ENCODE measurements at places on chromosomes 3 and 15.

GRCh38 chr3:194617143-194617671, 16.0 kb downstream of the TMEM44 start:
- no peak for DNase-seq

DNA sequence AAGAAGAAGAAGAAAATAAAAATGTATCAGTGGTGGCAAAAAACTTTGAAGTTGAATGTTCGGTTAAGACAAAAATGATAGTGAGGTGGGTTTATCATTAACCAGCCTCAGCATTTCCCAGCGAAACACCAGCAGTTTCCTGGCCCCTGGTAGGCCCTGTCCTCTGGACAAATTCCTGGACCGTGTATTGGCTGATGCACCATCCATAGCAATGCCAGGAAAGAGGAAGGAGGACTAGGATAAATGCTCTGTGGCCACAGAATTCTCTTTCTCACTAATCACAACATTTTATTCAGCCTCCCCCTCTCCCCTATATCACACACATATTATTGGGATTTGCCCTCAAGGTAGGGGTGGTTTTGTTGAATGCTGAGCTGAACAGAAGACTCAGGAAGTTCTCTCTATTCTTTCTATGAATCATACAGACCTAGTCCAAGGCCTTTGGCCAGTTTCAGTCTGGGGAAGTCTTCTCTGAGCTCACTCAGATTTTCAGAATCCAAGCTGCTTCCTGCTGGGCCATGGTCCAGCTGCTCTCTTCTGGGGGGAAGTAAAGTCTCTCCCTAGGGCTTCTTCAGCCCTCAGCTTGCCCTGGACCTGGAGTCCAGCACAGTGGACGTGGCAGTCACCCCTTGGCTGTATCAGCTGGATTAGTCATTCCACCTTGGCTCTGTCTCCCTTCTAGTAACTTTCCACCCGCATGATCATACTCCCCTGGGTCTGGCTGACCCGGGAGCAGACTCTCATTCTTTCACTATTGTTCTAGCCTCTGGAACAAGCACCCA, 27.6 kb downstream of the SLC28A1 start:
- DNase-seq: no peak

- no peak for DNase-seq
Observed at GRCh38 chr15:69794645-69795469, 302.9 kb downstream of the TLE3 start.

GRCh38 chr3:130918328-130918727, 24.4 kb downstream of the ATP2C1 start:
- DNase-seq: no peak

DNA sequence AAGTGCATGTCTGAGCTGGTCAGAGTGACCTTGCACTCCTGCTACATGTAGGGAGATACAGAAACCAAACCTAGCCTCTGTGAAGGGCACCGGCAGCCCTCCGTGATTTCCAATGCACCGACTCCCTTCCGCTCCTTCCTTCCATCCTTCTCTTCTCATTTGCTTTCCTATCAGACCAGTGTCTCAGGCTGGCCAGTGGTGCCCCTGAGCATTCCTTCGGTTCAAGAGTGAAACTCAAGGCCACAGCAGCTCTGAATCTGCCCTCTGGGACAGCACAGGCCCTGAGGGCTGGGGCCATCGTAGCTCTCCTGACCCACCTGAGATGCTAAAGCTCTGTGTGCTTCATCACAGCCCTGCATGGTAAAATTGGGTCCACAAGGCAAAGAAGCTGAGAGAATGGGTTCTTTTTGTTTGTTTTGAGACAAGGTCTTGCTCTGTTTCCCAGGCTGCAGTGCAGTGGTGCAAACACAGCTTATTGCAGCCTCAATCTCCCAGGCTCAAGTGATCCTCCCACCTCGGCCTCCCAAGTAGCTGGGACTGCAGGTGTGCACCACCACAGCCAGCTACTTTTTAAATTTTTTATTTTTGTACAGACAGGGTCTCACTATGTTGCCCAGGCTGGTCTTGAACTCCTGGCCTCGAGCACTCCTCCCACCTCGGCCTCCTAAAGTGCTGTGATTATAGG, 2.3 kb upstream of the BMF start:
- DNase-seq: no peak

DNA sequence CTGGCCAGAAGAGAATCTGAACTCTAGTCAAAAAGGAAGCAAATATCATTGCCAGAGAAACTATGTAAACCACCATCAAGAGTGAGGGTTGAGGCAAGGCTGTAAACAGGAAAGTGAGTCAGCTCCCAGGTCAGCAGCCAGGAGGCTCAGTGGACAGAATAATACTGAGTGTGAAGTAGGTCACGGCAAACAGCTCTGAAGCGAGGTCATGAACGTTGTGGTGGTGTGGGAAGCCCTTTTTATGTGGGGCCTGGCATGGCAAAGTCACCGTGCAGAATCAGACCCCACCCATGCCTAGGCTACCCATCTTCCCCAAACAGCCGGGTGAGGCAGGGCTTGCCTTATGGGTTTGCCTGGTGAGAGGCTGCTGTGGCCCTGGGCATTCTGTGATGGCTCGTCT, 43.9 kb downstream of the THBS1 start:
- DNase-seq: no peak

DNA sequence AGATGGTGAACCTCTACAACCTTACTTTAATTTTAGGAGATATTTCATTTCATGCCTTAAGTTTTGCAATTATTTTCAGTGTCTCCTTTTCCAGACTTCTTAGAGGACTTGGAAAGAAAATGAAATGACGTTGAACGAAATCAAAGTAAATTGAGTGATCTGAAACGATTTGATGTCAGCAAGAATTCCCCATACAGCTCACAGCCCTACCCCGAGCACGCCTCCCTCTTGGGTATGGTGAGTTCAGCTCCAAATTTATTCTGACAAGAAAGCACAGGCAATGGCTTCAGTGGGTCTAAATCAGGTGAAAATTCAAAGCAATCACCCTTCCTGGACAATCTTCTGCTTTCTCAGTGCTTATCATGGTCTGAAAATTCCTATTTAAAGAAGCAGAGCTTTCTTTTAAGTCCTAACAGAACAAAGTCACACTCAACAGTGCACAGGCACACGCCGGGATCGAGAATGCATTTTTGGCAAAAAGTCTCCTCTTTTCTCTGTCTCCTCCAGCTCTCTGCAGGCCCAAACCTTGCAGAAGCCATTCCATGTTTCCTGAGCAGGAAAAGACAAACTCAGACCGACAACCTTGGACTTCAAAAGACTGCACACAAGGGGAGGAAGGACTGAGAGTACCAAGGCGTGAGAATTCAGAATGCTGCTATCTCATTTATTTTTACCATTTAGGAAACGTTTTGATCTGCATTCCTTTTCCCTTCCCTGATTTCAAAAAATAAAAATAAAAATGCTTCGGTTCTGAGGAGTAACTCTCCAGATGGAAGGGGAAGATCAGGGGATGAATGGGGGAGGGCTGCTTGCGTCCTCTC, 72.0 kb downstream of the CCNL1 start:
- no peak for DNase-seq

- DNase-seq: no peak
Observed at GRCh38 chr15:76994971-76995945, at the start of gene PSTPIP1. Gene PSTPIP1 (plus strand): TSS chr15:76995126. CDS start chr15:76995574, 448 bp downstream.

DNA sequence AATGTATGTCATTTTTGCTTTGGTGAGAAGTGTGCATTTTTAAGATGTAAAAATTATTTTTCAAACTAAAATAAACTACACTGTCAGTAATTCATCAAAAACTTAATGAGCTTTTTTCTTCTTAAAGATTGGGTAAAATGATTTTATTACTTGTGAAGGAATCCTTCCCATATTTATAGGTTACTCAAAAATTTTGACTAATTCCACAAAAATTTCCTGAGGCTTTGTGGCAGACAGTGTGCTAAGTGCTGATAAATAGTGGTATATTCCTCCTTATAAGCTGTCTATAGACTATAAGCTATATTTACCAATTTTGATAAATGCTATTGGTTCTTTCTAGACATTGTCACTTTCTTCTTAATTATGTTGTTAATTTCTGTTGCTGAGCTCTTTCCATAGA, 284.5 kb upstream of the SEMA6D start:
- DNase-seq: no peak

DNA sequence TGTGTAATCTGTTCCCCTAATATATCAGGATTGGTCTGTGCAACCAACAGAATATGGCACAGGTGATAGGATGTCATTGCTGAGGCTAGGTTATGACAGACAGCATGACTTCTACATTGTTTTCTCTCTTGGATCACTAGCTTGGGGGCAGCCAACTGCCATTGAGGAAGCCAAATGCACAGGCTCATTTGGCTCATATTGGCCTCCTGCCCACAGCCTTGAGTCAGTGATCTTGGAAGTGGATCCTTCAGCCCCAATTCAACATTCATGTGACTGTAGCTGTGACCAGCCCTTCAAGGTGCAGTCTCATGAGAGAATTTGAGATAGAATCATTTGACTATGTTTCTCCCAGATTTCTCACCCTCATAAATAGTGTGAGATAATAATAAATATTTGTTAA, 675.6 kb downstream of the GRM7 start:
- DNase-seq: no peak

GRCh38 chr3:111595232-111595631, at the start of gene ZBED2:
Gene ZBED2 (minus strand): TSS chr3:111595346. CDS start chr3:111594201, 1,145 bp downstream.
- DNase-seq: no peak

DNA sequence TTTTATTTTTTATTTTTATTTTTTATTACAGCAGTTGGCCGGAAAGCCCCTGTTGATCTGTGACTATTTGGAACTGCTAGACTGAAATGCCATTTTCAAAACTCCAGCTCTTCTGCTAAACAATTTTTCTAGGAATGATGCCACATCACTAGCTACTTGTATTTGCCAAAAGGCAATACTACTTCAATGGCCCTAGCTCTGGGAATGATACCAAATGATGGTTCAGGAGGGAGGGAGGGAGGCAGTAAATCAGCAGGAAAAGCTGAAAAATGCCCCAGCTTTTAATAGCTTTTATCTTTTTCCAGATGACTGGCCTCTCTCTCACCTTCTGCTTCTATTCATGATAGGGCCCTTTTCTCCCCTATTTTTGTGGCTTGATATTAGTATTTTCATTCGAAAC, 2.6 kb upstream of the CHL1 start:
- DNase-seq: no peak

GRCh38 chr15:52463638-52464037, 65.0 kb downstream of the MYO5A start:
- no peak for DNase-seq

GRCh38 chr3:197432384-197433127, 123.2 kb downstream of the BDH1 start:
- DNase-seq: no peak

DNA sequence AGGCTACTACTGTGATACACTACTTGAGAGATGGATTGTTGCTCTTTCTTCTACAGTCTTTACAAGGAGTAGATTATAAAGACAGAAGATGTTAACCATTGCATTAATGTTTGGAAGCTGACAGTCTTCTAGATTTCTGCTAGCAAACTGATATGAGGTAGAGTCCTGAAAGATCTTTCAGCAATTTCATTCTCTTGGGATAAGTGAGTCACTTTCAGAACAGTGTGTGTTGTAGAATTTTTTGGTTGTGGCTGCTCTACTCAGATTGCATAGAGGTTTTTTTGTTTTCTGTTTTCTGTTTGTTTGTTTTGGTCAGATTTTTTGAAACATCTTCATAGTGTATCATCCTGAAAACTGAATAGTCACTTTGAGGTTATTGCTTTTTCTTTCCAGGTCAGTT, 17.1 kb downstream of the TNFSF10 start:
- no peak for DNase-seq

DNA sequence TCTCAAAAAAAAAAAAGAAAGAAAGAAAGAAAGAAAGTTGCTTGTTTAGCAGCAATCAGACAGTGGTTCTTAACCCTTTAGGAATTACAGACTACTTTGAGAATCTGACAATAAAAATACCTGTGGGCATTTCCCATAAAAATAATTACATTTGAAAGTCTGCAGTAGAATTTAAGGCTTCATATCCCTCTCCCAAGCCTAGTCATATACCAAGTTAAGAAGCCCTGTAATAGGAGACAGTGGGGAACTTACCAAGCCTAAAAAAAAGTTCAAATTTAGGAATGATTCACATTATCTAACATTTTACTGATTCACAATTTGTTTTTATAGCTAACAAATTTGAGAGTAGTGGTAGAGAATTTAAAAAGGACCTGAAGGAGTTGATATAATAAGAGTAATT, 47.5 kb downstream of the LRRFIP2 start:
- DNase-seq: no peak

DNA sequence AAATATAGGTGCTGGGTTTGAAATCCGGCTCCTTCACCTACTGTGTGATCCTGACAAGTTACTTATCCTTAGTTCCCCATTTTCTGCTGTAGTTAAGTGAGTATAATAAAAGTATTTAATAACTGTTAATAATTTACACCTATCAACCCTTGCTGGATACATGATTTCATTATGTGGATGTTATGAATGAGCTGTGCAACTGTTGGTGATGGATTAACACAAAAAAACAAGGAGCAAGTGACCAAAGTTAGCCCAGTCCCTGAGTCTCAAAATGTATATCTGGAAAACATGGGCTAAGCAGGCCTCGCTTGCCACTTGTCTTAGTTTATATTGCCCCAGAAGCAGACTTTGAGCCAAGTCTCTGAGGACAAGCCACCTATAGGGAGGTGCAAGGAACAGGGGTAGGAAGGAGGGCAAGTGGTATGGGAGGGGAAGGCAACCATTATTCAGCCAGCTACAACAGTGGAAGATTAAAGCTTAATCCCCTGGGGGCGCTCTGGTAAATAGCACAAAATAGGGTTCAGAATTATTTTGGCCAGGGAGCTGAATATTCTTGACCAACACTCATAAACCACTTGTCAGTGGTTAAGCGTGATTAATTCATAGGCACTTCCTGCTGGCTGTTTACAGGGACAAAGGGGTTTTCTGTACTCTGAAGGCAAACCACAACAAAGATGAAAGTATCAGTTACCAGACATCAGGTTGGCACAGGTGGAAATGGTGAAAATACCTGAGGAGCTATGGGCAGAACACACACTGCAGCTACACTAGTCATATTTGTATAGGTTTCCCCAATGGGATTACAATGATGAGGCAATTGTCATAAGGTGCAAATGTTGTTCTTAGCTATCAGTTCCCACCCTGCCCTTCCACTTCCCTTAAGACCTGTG, 76.2 kb downstream of the TRIM42 start:
- DNase-seq: no peak

DNA sequence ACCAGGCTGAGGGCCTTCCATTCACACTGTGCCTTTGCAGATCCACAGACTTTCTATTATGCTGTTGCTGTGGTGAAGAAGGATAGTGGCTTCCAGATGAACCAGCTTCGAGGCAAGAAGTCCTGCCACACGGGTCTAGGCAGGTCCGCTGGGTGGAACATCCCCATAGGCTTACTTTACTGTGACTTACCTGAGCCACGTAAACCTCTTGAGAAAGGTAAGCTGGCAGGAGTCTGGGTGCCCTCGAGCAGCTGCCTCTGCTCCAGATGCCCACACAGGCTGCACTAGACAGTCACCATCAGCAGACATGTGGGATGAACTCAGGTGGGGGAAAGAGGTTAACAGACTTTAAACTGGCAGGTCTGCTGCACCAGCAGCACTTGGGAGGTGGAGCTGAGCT, 8.3 kb downstream of the TF start:
- no peak for DNase-seq

- no peak for DNase-seq
Observed at GRCh38 chr3:11045536-11045935, 53.0 kb downstream of the SLC6A1 start.
